ENCODE measurements at places on chromosomes 7 and 10.

DNA sequence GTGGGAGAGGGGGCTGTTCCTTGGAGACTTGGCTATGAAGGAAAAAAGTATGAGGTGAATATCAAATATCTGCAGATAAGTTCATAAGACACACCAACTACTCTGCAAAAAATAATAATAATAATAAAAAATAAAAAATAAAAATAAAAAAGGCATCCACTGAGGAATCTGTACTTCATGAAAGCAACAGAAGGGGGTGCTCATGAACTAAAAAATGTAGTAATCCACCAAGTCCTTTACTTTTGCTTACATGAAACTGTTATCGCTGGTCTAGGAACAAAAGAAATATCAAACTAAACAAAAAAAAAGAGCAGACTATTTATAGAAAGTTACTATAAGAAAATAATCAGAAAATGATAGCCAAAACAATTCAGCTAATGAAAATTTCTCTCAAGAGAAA lies 579.0 kb downstream of the PHTF2 start:
- DNase-seq, result no peak

DNA sequence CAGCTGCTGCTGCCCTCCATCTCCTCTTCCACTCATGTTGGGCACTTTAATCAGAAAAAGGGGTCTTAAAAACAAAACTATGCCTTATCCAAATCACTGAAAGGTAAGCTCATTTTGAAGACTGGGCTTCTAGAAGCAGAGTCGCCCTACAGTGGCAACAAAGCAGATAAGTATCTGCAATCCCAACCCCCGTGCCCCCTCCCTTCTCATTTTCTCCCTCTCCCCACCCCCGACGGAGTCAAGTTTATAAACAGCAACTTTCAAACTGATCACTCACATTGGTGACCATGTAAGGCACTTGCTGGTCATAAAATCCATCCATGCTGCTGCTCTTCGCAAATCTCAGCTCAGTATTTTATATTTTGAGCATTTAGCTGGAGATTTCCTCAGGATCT lies 738 bp downstream of the ETV1 start:
- DNase-seq, result no peak

DNA sequence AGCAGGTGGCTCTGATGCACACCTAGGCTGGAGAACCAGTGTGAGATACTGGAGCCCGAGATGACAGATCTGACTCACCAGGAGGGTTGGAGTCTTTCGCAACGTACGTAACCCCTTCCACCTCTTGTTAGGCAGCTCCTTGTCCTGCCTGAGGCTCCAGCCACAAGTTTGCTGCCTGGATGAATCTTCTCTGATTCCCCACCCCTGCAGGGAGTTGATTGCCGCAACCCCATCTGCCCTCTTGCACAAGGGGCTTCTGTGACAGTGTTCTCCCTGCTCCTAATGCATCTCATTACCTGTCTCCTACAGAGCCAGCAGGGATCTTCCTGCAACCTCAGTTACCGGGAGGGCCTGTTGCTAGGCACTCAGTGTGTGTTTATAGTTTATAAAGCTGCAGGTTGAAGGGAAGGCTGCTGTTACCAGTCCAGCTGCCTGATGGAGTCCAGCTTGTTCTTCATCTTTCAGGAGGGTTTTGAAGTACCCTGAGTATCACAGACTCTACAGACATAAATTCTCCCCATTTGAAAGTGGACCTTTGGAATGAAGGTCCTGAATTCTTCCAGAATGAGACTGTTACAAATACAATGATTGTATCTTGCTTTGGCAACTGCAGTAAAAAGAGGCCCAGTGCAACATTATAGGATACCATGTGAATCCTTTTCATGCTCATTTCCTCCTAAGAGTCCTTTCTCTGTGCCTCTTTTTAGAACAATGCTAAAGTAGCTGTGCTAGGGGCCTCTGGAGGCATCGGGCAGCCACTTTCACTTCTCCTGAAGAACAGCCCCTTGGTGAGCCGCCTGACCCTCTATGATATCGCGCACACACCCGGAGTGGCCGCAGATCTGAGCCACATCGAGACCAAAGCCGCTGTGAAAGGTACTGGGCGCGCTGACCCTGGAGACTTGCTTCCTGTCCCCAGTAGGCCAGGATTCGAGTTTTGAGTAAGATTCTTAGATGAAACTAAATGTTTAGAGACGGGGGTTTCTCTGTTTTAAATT lies 6.5 kb downstream of the MDH2 start:
- peak; percentile 69 for DNase-seq

GRCh38 chr7:157395206-157395605 lies 58.4 kb downstream of the DNAJB6 start:
- peak; percentile 32 for DNase-seq

DNA sequence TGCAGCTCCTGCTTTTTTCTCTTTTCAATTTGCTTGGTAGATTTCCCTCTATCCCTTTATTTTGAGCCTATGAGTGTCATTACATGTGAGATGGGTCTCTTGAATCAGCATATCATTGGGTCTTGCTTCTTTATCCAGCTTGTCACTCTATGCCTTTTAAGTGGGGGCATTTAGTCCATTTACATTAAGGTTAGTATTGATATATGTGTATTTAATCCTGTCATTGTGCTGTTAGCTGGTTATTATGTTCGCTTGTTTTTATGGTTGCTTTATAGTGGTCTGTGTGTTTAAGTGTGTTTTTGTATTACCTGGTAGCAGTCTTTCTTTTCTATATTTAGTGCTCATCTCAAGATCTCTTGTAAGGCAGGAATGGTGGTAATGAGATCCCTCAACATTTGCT lies 17.0 kb downstream of the GIMAP7 start:
- no peak for DNase-seq

DNA sequence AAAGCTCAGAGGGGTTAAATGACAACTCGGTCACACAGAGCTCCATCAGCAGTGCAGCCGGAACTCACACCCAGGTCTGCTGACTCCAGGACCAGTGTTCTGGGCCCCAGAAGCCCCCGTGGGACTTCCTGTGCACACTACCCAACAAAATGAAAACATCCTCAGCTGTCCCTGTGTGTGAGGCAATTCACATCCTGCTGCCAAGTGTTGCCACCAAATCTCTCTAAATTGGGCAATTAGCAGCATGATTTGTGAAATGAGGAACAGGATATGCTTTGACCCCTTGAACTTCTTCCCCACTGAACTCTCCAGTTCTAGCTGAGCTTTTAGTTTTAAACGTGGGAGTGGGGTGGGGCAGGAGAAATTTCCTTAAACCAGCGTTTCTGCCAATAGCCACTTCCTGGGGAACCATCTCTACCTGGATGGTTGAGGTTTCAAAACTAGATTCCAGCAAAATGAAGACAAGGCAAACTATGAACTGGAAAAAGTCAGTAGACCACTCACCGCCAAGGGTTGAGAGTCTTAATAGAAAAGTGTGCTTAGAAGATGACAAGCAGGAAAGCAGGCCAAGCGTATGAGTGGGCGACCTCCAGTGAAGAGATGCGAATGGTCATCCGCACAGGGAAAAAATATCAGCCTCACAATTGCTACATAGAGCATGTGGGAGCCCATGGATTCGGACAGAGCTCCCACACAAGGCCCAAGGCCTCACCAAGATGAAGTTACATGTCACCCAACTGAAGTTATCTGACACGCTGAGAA lies 51.9 kb upstream of the CHST15 start:
- peak; percentile 95 for DNase-seq

DNA sequence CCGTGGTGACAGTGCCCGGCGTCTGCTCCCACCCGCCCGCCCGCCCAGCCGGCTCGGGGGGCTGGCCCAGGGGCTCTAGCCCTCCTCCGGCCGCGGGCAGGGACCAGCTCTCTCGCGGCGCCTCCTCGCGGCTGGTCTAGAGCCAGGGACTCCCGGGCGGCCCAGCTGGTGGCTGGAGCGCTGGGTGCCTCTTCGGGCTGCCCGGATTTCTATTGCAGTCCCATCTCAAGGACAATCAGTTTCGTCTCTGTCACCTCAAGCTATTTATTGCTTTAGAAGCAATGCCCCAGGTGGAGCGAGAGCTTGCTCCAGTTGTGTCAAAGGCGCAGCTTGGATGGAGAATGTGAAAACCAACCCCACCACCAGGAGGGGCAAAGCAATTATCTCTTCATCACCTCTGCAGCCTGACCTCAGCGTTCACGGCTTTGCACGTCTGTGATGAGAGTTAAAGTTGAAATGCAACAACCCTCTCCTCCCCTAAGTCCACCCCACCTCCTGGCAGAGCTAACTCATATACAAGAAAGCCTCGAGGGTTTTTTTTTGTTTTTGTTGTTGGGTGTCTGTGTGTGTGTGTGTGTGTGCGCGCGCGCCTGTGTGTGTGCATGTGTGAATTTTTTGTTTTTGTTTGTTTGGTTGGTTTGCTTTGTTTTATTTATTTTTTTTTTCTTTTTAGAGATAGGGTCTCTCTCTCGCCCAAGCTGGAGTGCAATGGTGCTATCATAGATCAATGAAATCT lies at the start of gene ITGA8:
ITGA8 (minus strand) TSS at position 24 of the 736 bp plus-strand sequence. CDS start 151 bp downstream, outside the sequence.
- DNase-seq, result no peak

GRCh38 chr7:4634166-4634565 lies 47.9 kb upstream of the FOXK1 start:
- no peak for DNase-seq

- no peak for DNase-seq
These were observed 10.9 kb upstream of the BHLHA15 start for GRCh38 chr7:98200364-98200763.

DNA sequence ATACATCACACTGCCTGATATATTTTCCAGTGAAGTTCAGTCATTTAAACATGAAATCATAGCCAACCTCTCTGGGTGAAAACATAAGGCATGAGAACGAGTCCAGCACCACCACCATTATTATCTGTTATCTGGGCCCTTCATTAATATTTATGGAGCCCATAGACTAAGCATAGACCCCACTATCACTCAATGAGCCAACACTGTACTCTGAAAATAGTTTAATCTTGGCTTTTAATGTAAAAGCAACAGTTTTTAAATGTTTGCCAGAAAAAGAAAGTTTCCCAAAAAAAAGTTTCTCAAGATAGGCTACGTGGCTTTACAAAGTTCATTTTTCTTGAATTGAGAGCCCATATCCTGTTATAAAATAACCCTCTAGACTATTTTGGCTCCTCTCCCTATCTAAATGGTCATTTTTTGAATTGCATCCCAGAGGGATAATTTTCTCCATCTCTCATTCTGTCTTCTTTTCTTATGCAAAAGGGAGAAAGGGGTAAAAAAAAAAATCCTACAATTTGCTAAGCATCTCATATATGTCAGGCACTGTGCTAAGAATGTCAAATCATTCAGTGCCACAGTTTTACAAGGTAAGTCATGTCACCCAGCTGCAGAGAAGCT lies 66.1 kb downstream of the FZD1 start:
- DNase-seq, result no peak

- DNase-seq, result no peak
These were observed 33.7 kb downstream of the DNAJC12 start for GRCh38 chr10:67804395-67804678.

DNA sequence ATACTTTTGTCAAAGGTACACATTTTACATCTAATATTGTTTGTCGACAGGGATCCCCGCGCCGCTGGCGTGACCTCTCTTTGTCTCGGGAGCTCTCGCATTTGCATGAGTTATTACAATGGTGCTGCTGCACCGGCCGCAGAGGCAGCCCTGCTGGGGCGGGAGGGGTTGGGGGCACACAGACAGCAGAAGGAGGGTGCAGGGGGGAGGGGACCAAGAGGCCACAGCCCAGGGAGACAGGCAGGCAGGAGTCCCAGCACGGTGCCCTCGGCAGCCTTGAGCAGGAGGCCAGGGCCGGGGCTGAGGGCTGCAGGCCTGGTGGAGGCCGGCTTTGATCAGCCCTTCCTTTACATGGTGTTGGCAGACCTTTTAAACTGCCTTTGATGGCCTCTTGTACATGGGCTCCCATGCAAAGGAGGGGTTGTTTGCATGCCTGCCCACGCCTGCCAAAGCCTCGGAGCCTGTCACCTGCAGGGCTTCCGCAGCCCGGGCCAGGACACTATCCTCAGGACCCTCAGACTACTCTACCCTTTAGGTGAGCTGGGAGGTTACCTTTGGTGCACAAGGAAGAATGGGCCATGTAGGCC lies 95.5 kb downstream of the EBF3 start:
- DNase-seq, result no peak

DNA sequence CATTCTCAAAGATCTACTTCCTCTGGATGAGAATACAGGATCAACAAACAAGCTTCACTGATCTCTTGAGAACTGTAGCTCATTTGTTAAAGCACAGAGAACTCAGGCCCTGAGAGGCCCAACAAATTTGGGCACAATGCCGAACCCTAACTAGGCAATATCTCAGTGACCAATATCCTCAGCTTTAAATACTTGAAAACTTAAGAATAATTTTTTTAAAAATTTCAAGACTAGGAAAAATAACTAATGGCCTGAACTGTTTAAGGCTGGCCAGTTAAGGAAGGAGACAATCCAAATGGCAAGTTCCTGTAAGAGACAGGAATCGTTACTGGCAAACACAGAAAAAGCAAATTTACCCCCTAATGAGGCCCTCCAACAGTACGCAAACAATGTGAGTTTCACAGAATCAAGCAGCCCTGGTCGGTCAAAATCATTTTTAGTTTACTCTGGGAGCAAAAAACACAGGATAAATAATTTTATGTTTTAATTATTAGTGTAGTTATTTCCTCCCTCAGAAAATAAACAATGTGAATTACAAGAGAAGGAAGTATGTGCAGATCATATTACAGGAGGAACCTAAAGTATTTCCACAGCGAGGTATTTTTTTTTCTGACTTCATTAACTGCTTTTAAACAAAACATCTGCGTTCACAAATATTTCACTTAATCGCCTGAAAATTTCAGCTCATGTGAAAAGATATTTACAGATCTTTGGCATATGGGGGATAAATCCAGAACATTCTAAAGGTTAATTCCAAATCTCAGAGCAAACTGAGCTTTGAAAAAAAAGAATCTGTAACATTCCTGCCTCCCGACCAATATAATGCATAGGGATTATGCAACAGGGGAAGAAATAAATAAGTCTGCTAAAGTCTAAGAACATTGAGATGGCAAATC lies 39.5 kb downstream of the NT5C2 start:
- DNase-seq, result no peak

DNA sequence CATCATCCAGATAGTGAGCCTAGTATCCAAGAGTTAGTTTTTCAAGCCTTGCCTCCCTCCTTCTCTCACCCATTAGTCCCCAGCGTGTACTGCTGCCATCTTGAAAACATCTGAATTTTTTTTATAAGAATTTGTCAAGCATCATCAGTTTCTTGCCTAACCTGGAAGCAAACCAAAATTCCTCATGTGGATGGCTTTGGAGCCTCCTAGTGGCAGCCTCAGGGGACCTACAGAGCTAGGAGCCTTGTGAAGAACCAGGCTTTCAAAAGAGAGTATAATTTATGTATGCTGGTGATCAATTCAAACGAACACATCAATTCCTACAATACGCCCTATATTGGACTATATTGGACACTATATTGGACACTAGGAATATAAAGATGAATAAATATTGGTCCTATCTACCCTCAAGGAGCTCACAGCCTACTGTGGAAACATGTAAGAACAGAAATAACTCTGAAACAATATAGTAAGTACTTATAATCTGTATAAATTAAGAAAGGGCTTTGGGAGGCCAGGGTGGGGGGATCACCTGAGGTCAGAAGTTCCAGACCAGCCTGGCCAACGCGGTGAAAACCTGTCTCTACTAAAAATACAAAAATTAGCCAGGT lies 63.4 kb downstream of the HPSE2 start:
- no peak for DNase-seq

- no peak for DNase-seq
These were observed 28.9 kb downstream of the AOC1 start for GRCh38 chr7:150881189-150881588.

GRCh38 chr10:21950566-21950965 lies 53.0 kb downstream of the DNAJC1 start:
- DNase-seq, result no peak

GRCh38 chr10:122560279-122560804 lies at the start of gene DMBT1:
TSS of gene DMBT1 (plus strand) at chr10:122560754. CDS start at chr10:122560771, 17 bp downstream.
- DNase-seq, result no peak
